ENCODE measurements at places on chromosomes 6 and 20.

GRCh38 chr6:35907750-35908149 lies 13.1 kb downstream of the SRPK1 start:
- no peak for DNase-seq

DNA sequence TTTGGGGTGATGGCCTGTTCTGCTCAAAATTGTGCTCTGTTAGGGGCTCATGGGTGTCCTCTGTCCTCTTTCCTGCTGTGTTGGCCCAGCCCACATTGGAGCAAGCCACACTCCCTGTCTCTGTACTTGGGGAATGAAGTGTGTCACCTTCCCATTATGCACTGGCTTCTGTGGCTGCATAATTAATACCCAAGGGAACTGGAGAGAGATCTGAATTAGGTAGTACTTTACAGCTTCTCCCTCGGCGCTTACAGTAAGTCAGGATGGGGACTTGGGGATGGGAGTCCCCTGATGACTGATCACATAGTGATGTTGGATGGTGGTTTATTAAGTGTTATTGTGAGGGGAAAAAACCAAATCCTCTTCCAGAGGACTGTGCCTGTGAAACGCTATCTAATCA lies 116.6 kb downstream of the FOXO3 start:
- DNase-seq, result no peak

DNA sequence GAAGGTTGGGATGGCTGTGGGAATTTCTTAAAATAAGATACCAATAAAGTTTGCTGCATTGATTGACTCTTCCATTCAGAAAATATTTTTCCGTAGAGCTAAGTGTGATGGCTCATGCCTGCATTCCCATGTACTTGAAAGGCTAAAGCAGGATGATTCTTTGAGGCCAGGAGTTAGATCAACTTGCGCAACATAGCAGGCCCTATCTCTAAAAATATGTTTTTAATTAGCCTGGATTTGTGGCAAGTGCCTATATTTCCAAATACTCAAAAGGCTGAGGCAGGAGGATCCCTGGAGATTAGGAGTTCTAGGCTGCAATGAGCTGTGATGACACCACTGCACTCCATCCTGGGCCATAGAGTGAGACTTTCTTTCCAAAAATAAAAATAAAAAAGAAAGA lies 431.2 kb upstream of the PTCHD4 start:
- DNase-seq, result no peak

GRCh38 chr6:169805242-169805838 lies 53.9 kb downstream of the ERMARD start:
- no peak for DNase-seq

GRCh38 chr20:57436223-57436545 lies 45.0 kb downstream of the RBM38 start:
- no peak for DNase-seq

- DNase-seq, result peak; percentile 21
Measured at GRCh38 chr6:30399390-30400058, 54.6 kb downstream of the RPP21 start.

GRCh38 chr20:37651932-37652331 lies 41.9 kb upstream of the CTNNBL1 start:
- peak; percentile 10 for DNase-seq

- DNase-seq, result no peak
Measured at GRCh38 chr6:31918069-31918720, 9.3 kb upstream of the C2 start.

DNA sequence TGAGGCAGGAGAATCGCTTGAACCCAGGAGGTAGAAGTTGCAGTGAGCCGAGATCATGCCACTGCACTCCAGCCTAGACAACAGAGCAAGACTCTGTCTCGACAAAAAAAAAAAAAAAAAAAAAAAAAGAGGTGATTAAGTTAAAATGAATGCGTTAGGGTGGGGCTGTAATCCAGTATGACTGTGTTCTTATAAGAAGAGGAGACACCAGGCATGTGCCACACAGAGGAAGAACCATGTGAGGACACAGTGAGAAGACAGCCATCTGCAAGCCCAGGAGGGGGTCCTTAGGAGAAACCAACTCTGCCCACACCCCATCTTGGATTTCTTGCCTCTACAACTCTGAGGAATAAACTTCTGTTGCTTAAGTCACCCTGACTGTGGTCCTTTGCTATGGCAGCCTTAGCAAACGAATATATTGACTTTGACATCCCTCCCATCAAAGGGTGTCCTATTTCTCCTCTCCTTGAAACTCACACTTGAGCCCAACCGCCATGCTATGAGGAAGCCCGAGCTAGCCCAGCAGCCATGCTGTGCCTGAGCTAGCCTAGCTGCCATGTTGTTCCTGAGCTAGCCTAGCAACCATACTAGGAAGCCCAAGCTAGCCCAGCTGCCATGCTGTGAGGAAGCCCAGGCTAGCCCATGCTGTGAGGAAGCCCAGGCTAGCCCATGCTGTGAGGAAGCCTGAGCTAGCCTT lies 15.8 kb upstream of the PPP1R16B start:
- no peak for DNase-seq

GRCh38 chr6:56996401-56996800 lies 41.5 kb downstream of the BEND6 start:
- no peak for DNase-seq

GRCh38 chr6:48919555-48919954 lies 543.5 kb downstream of the MMUT start:
- DNase-seq, result no peak

DNA sequence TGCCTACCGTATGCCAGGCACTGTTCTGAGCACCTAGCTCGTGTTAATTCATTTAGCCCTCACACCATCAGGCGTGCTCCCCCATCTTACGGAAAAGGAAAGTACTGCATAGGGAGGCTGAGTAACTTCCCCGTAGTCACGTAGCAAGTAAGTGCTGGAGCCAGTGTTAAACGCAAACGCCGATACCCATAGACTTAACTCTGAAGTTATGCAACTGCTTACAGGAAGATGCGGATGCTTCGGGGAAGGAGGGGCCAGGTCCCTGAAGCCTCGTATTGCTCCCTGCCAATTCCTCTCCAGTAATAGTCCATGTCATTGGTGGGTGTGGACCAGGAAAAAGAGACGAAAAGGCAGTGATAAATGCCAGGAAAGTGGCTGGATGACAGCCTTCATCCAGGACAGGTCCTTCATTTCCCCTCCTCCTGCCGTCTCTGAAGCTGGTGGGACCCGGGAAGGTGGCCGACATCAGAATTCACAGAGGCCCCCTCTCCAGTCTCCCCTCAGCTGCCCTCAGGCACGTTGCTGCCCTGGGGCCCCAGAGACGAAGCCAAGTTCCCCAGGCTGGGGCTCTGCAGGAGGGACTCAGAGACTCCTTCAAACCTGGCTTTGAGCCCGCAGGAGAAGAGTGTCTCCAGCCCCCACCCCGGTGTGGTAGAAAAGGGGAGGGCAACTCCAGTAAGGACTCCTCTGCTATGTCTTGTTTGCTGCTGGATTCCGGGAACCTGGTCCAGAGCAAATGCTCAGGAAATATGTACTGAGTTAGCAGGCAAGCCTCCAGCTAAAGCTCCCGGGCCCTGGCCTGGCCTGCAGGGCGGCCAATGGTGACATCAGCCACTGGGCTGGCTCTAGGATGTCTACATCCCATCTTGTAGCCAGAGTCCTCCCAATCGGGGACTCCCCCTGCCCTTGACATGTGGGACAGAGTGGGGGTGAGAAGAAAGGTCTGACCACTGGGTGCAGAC lies 37.8 kb downstream of the RAB44 start:
- DNase-seq, result peak; percentile 63

GRCh38 chr20:11718474-11719094 lies 199.1 kb upstream of the BTBD3 start:
- DNase-seq, result no peak

- no peak for DNase-seq
Measured at GRCh38 chr6:150252714-150253444, 110.0 kb downstream of the PPP1R14C start.

- DNase-seq, result no peak
Measured at GRCh38 chr20:10992731-10993130, 318.9 kb upstream of the JAG1 start.

DNA sequence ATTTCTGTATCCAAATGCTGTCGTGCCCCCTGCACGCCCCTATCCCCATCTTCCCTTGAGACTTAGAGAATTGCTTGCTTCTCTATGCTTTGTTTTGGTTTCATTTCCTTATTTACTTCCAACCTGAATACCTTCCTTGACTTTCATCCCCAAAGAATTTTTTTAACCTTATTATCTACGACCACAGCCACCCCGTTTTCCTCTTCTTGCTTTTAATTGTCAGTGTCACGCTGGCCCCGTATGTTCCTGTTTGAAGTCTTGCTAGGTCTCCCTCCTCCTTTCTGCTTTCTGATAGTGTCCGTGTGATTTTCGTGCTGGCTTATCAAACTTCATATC lies 40.1 kb downstream of the RNF217 start:
- DNase-seq, result no peak

DNA sequence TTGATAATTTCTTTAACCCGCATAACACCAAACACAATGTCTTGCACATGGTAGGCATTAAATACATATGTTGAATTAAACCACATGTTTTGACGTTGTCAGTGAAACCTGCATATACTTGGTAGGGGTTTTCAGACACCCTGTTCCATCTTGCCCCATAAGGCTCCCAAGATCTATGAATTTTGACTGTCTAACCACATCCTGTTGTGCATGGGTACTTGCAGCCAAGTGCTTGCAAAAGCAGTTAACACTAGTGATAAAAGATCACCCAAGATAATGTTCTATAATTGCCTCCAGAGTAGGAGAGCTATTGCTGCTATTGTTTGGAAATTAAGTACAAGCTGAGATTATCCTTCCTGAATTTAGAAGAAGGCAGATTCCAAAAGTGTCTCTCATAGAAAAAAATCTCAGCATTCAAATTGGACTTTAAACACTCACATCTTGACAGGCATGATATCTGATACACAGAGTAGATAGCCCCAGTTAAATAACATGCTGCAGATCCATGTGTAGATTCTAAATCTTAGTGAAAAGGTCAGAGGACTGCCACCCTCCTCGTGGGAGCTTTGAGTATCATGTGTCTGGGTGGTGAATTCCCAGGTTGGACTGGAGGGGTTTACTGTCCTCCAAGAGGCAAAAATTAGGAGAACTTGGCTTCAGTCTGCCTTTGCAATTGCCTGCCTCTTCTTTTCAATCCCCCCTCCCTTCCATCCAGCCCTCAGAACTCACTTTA lies 25.8 kb upstream of the CCN6 start:
- no peak for DNase-seq

DNA sequence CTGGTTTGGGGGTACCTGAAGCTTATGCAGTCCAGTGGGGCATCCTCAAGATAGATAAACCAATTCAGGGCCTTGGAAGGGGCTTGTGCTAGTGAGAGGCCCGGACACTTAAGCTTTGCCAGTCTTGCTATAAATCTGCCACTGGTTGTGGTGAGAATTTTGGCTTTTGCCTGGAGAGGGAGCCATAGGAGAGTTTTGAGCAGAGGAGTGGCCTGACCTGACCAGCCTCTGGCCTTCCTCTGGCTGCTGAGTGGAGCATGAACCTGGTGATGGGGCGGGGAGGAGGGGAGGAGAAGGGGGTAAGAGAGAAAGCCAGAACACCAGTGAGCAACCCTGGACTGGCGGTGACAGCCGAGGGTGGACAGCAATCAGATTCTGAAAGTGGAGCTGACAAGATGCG lies 7.1 kb downstream of the TMEM74B start:
- no peak for DNase-seq

DNA sequence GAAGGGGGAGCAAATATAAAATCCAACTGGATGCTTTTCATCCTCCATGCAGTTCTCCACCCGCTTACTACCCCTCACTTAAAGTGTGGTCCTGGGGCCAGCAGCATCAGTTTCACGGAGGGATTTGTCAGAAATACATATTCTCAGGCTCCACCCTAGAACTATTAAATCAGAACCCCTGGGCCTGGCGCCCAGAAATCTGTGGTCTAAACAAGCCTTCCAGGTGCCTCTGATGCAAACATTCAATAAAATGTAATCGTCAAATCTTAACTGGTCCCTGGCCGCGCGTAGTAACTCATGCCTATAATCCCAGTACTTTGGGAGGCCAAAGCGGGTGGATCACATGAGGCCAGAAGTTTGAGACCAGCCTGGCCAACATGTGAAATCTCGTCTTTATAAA lies 47.7 kb downstream of the ATXN1 start:
- DNase-seq, result no peak

GRCh38 chr6:112360498-112360897 lies 13.4 kb downstream of the RFPL4B start:
- peak; percentile 55 for DNase-seq

DNA sequence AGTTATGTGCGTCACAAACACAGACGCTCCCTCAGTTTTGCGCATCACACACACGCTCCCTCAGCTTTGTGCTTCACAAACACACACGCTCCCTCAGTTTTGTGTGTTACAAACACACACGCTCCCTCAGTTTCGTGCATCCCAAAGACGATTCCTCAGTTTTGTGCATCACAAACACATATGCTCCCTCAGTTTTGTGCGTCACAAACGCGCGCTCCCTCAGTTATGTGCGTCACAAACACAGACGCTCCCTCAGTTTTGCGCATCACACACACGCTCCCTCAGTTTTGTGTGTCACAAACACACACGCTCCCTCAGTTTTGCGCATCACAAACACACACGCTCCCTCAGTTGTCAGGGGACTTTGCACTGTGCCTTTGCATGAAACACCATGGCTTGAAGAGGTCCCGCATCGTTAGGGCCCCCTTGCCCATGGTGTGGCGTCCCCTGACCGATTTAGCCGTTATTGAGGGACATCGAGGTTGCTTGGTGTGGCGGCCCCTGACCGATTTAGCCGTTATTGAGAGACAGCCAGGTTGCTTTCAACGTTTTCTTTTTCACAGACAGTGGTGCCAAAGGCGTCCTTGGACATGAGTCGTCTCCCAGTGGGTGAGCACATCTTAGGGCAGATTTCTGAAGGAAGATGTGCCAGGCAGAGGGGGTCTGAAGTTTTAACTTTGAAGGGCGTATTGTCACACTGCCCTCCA lies 28.1 kb upstream of the MYT1 start:
- no peak for DNase-seq

DNA sequence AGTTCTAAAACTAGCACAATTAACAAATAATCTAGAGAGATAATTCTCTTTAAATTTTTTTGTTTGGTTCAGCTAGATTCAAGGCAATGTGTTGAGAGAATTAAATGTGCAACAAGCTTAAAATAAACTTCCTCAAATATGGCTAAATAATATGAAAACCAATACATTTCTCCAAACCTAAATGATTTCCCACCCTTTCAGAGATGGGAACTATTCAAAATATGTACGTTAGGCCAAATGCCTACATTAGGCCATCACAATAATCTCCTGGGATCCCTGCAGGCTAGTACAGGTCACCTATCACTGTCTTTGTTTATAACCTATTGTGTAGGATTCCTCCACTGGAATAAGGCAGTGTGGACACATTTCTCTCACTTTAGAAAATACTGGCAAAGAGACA lies 1.7 kb downstream of the FAXC start:
- DNase-seq, result no peak

GRCh38 chr6:14066782-14067406 lies 50.7 kb upstream of the CD83 start:
- DNase-seq, result peak; percentile 68

DNA sequence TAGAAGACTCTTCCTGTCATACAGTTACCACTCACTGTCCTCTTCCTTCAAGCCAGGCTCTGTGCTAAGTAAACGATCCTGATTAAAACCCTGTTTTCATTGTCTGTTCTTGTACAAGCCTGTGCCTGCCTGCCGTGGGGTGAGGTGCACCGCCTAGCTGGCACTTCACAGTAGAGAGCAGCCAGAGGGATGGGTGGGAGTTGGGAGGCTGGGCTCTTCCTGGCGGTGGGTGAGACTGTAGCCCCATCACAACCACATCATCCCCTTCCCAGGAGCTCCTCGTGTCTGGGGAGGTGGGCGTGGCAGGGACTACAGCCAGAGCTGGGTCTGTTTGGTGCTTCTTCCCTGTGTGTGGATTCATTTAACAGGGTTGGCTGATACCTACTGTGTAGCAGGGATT lies 382.0 kb downstream of the TAF4 start:
- no peak for DNase-seq
